ENCODE measurements at places on chromosomes 16 and 17.
A peak's percentile ranks its signal among the peaks of the same experiment; 100 is the strongest.

- DNase-seq: peak; percentile 68
Measured at GRCh38 chr17:7280519-7281073, 922 bp upstream of the SLC2A4 start.

- DNase-seq: no peak
Measured at GRCh38 chr17:17416400-17417360, 60.1 kb upstream of the MED9 start.

DNA sequence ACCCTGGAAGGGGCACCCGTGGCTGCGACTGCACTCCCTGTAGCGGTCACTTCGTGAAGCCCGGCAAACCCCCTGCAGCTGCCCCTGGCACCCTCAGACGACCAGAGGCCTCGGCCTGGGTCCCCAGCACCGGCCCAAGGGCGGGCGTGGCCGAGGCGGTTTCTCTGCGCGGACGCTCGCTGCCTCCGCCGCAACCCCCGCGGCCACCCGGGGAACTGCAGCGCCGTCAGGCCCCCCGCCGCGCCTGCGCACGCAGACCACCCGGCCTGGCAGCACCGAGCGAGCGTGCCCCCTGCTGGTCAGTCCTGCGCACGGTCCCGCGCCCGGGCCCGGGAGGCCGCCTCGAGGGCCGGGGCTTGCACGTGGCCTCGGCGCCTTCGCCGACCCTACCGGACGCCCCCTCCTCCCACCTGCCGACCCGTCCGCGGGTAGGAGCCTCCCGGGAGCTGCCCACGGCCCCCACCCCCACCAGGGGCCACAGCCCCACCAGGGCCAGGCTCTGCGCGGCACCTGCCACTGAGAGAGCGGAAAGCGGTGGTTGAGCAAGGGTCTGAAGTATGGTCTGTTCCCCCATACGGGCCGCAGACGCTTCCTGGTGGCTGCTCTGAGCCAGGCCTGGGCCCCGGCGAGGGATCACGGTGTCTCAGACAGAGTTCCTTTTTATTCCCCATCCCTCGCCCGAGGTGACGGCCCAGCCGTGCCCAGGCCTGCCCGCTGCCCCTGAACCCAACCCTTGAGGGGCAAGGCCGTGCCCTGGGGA is 11.5 kb upstream of the HS3ST6 start:
- peak; percentile 70 for DNase-seq

DNA sequence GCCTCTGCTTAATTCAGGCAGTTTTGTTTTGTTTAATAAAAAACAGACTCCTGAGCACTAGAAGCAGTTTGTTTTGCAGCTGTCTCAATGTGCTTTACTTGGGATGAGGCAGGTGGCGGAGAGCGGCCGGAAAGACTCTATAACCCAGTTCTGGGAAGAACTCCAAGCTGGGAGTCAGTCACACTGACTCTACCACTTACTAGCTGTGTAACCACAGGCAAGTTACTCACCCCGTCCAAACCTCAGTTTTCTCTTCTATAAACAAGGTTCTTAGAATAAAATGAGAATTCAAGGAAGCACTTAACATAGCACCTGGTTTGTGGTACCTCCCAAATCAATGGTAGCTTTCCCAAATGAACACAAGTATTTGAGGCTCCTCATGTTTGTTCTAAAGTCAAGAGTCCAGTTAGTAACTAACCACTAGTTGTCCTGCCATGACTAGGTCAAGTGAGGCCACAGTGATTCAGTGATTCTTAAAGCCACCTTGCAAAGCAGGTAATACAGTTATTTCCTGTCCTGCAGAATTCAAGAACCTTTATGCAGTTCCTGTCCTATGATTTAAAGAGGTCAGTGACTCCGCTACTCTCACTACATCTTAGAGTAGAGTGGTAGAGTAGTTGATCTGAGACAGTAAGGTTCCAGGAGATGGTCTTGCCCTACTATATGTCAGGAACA is 2.7 kb downstream of the TXNDC17 start:
- DNase-seq: no peak

Measured in activated CD8-positive, alpha-beta memory T cell treated with anti-CD3 and anti-CD28 coated beads for 1 hour (primary cell).